ENCODE measurements at places on chromosomes 5 and 9.

- no peaks in the 10 kb centered on the region for H3K27me3 ChIP-seq
- H3K27ac ChIP-seq: no peak overlapping the region
- no peaks in the 10 kb centered on the region for H3K4me1 ChIP-seq
- no peaks in the 10 kb centered on the region for H3K36me3 ChIP-seq
Observed at GRCh38 chr5:171258737-171259415, 50.2 kb upstream of the TLX3 start.

DNA sequence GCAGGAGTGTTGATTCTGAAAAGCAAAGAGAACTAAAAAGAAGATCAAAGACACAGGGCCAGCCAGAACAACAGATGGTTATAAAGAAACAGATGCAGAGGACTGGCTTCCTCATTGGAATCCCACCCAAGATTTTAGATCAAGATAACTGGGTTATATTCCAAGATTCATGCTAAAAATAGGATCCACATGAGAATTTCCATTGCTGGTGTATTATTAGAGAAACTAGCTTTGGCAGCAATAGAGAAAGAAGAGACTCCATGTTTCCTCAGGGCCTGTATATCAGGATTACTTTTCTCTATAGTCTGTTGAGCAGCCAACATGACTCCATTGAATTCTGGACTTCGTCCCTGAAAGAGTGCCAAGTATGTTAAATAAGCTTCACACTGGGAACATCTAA is 367.3 kb downstream of the TUSC1 start:
- H3K27ac ChIP-seq: no peak overlapping the region
- H3K36me3 ChIP-seq: no peaks in the 10 kb centered on the region
- no peak for DNase-seq
- no peak overlapping the region for H3K4me3 ChIP-seq
- no peaks in the 10 kb centered on the region for H3K4me1 ChIP-seq

DNA sequence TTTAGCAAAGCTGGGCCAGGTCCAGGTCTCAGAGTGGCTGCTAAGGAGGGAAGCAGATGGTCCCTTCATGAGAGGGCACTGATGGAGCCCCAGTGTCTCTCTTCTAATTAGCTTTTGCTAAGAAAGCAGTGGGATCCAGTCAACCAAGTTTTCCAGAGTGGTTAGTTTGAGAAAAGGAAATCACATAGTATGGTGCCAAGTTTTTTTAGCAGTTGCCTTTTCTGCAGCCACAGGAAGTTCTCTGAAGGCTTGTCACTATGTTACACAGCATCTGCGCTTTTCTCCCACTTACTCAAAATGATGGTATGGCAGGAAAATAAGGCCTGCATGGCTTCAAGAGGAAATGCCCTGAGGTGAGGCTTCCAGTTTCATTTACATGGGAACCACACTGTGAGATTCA is 331.5 kb upstream of the ZNF462 start:
- H3K27me3 ChIP-seq: no peaks in the 10 kb centered on the region
- no peak overlapping the region for H3K27ac ChIP-seq
- no peak overlapping the region for H3K4me3 ChIP-seq
- no peaks in the 10 kb centered on the region for H3K4me1 ChIP-seq

DNA sequence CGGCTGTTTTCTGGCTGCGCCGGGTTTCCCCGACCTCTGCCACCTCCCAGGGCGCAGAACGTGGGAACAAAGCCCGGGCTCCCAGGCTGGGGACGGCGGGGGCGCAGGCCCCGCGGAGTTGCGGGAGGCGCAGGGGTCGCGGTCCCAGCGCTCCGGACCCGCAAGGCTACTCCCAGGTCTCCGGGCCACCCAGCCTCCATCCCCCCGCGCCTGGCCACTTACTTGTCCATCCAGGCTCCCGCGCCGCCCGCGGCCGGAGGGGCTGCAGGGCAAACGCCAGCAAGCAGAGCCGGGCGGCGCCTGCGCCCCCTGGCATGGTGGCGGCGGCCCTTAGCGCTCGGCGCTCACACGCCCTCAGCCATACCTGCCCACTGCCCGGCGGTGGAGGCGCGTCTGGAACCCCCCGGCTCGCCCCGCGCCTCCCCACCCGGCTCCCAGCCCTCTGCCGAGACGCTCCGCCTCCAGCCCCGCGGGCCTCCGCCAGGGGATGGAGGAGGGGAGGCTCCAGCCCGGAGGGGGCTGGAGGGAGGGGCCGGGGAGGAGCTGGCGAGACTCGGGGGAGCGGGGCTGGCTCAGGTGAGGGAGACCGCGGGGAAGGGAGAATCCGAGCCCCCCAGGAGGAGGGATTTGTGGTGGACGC is at the start of gene ADAM19:
ADAM19 (minus strand) TSS at position 395 of the 640 bp plus-strand sequence; CDS start at position 316, 79 bp downstream.
- peaks cover 2% of the 10 kb centered on the region for H3K36me3 ChIP-seq
- peak within 1 kb of the TSS; percentile 84 for H3K27ac ChIP-seq
- peaks cover 42% of the 10 kb centered on the region for H3K27me3 ChIP-seq
- peak within 1 kb of the TSS; percentile 90 for H3K4me3 ChIP-seq

GRCh38 chr9:6907772-6908381 is 150.1 kb downstream of the KDM4C start:
- DNase-seq: no peak
- H3K27ac ChIP-seq: no peak overlapping the region
- peaks cover 8% of the 10 kb centered on the region for H3K4me1 ChIP-seq
- no peak overlapping the region for H3K4me3 ChIP-seq

DNA sequence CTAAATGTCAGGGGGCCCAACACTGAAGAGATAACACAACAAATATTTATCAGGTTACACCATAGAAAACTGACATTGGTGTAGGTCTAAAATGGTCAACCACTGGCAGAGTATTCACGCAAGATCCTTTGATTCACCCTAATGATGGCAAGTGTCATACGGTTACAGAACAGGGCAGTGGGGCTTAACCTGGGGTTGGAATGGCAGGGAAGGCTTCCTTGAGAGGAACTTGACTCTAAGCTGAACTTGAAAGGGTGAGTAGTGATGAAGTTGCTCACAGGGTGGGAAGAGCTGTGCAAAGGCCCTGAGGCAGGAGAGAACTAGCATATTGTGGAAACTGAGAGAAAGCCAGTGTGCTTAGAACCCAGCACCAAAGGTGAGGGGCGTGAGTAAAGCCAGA is 97.1 kb upstream of the MVB12B start:
- DNase-seq: no peak
- H3K4me3 ChIP-seq: no peak overlapping the region
- H3K27me3 ChIP-seq: peaks cover 25% of the 10 kb centered on the region

DNA sequence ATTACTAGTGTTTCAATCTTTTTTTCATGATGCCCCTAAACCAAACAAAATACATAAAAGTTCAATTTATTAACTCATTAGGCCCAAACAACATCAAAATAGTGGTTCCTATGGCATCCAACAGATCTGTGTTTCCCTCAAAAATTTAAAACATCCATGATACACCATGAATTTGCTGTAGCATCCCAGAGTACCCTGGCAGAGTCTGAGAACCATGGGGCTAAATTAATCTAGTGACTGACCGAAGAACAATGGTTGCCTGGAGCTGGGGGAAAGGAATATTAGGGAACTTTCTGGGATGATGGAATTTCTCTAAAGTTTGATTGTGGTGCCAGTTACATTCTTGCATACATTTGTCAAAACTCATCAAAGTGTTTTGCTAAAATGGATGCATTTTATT is 79.5 kb upstream of the TRIO start:
- H3K27me3 ChIP-seq: no peaks in the 10 kb centered on the region
- no peaks in the 10 kb centered on the region for H3K4me1 ChIP-seq
- no peak for DNase-seq

GRCh38 chr5:75509956-75510355 is 1.5 kb downstream of the CERT1 start:
- H3K4me1 ChIP-seq: peaks cover 56% of the 10 kb centered on the region
- no peak for DNase-seq
- H3K27ac ChIP-seq: peak overlapping the region; percentile 95

- H3K36me3 ChIP-seq: peaks cover 6% of the 10 kb centered on the region
- H3K27me3 ChIP-seq: no peaks in the 10 kb centered on the region
- no peak overlapping the region for H3K27ac ChIP-seq
- no peak overlapping the region for H3K4me3 ChIP-seq
- H3K4me1 ChIP-seq: peaks cover 38% of the 10 kb centered on the region
Observed at GRCh38 chr5:176413709-176414191, 2.6 kb downstream of the CLTB start.

GRCh38 chr5:181260720-181261319 is at the start of gene TRIM52:
TSS of gene TRIM52 (minus strand) at chr5:181261143. CDS start at chr5:181260813, 330 bp downstream.
- peaks cover 28% of the 10 kb centered on the region for H3K36me3 ChIP-seq
- H3K27ac ChIP-seq: peak within 1 kb of the TSS; percentile 97
- no peaks in the 10 kb centered on the region for H3K27me3 ChIP-seq
- peak; percentile 90 for DNase-seq
- H3K4me3 ChIP-seq: peak within 1 kb of the TSS; percentile 97

DNA sequence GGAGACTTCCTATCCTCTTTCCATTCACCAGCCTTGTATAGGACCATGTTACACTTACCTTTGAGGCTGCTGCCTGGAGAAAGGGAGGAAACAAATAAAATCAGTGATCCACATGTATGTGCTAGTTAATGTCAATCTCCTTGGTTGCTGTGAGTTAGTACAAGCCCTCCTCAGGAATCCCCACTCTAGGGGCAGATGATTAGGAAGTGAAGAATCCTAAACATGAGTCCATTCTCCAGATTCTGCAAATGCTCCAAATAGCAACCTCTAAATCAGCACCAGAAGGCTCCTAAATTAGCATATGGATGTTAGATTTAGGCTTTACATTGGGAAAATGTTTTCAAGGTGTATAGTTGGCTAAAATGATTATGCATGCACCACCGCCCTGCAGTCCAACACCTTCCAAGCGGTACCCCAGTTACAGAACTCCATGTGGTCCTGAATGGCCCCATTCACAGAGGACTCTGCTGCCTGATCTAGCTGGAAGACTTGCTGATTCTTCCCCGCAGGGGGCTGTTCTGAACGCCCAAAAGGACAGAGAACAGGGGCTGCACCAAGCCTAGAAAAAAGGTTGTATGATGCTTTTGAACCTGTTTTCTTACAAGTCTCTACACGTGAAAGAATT is 123.2 kb downstream of the TLE1 start:
- no peaks in the 10 kb centered on the region for H3K27me3 ChIP-seq
- H3K4me3 ChIP-seq: no peak overlapping the region
- H3K36me3 ChIP-seq: no peaks in the 10 kb centered on the region
- DNase-seq: no peak

DNA sequence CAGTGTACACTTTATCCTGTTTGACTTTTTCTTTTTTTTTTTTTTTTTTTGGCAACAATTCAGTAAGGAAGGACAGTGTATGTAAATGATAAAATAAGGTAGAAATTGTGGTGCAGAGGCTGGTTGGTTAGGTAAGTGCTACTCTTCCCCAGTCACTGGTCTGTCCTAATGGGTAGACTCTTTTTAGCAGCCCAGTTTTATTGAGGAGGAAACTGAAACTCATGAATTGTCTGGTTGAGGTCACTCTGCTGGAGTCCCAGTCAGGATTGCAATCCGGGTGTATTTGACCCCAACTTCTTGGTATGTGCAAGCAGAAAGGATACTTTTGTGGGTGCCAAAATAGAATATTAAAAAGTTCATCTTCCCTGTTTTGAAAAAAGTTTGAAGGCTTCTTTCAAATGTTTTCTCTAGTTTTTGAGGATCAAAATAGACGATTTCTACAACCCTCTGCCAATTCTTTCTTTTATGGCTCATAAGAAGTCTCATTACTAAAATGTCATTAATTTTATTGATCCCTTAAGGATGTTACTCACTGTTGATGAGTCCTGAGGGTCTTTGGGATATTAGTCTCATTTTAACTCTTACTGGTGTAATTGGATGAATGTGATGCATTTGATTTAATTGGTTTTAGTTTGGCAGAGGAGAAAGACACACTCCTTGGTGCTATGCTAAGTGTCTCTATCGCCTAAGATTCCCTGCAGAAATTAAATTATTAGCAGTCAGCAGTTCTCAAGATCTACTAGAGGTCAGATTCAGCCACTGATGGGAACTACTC is 171.9 kb downstream of the KDM4C start:
- no peak overlapping the region for H3K4me3 ChIP-seq
- H3K27me3 ChIP-seq: no peaks in the 10 kb centered on the region
- H3K4me1 ChIP-seq: peaks cover 31% of the 10 kb centered on the region

GRCh38 chr9:84593352-84593751 is 76.2 kb upstream of the NTRK2 start:
- H3K4me1 ChIP-seq: peaks cover 2% of the 10 kb centered on the region
- no peaks in the 10 kb centered on the region for H3K36me3 ChIP-seq
- DNase-seq: no peak
- H3K27me3 ChIP-seq: no peaks in the 10 kb centered on the region
- H3K4me3 ChIP-seq: no peak overlapping the region

GRCh38 chr5:143892271-143892670 is 80.3 kb downstream of the HMHB1 start:
- H3K4me1 ChIP-seq: peaks cover 3% of the 10 kb centered on the region
- H3K27ac ChIP-seq: no peak overlapping the region

- DNase-seq: no peak
- no peaks in the 10 kb centered on the region for H3K36me3 ChIP-seq
- H3K4me3 ChIP-seq: no peak overlapping the region
- H3K4me1 ChIP-seq: peaks cover 20% of the 10 kb centered on the region
Observed at GRCh38 chr5:145948921-145949320, 12.5 kb downstream of the SH3RF2 start.

- no peaks in the 10 kb centered on the region for H3K36me3 ChIP-seq
- H3K4me3 ChIP-seq: no peak overlapping the region
- no peak for DNase-seq
- no peak overlapping the region for H3K27ac ChIP-seq
- H3K27me3 ChIP-seq: peaks cover 18% of the 10 kb centered on the region
- peaks cover 3% of the 10 kb centered on the region for H3K4me1 ChIP-seq
Observed at GRCh38 chr5:52997424-52997823, 8.3 kb downstream of the ITGA2 start.

- no peak overlapping the region for H3K4me3 ChIP-seq
- H3K27ac ChIP-seq: no peak overlapping the region
- H3K27me3 ChIP-seq: no peaks in the 10 kb centered on the region
- H3K4me1 ChIP-seq: no peaks in the 10 kb centered on the region
- no peak for DNase-seq
- no peaks in the 10 kb centered on the region for H3K36me3 ChIP-seq
Observed at GRCh38 chr5:145360936-145361335, 474.2 kb downstream of the PRELID2 start.

- H3K4me1 ChIP-seq: no peaks in the 10 kb centered on the region
- DNase-seq: no peak
- no peaks in the 10 kb centered on the region for H3K27me3 ChIP-seq
- no peak overlapping the region for H3K4me3 ChIP-seq
- no peak overlapping the region for H3K27ac ChIP-seq
Observed at GRCh38 chr9:30943446-30944224, 1440.8 kb upstream of the ACO1 start.

DNA sequence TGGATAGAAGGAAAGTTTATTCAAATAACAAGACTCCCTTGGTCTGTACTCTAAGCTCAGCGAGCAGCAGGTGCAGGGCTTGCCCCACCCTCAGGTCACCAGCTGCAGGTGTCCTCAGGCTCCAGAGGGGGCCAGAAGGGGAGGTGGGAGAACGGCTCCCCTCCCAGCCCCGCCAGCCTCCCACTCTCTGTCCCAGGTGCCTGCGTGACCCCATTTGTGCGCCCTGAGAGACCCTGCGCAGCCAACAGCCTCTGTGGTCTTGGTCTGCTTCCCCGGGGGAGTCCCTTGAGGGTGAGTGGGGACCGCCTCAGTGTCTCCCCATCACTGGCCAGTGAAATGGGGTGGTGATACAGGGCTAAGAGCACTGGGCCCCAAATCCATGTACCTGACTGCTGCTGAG is 62.3 kb upstream of the STXBP1 start:
- H3K4me1 ChIP-seq: peaks cover 3% of the 10 kb centered on the region
- no peak for DNase-seq
- H3K36me3 ChIP-seq: no peaks in the 10 kb centered on the region

GRCh38 chr5:74490814-74491213 is 149.7 kb downstream of the ENC1 start:
- H3K4me3 ChIP-seq: no peak overlapping the region
- no peak for DNase-seq
- peaks cover 10% of the 10 kb centered on the region for H3K4me1 ChIP-seq
- H3K36me3 ChIP-seq: no peaks in the 10 kb centered on the region
- peaks cover 11% of the 10 kb centered on the region for H3K27me3 ChIP-seq
- no peak overlapping the region for H3K27ac ChIP-seq

All from activated naive CD8-positive, alpha-beta T cell treated with anti-CD3 and anti-CD28 coated beads, Interleukin-2, amount 50 U/mL, for 24 hours (primary cell).